ENCODE measurements at places on chromosomes 1 and 21.

- DNase-seq = no peak
Observed at GRCh38 chr21:43370888-43371570, 55.9 kb downstream of the SIK1 start.

DNA sequence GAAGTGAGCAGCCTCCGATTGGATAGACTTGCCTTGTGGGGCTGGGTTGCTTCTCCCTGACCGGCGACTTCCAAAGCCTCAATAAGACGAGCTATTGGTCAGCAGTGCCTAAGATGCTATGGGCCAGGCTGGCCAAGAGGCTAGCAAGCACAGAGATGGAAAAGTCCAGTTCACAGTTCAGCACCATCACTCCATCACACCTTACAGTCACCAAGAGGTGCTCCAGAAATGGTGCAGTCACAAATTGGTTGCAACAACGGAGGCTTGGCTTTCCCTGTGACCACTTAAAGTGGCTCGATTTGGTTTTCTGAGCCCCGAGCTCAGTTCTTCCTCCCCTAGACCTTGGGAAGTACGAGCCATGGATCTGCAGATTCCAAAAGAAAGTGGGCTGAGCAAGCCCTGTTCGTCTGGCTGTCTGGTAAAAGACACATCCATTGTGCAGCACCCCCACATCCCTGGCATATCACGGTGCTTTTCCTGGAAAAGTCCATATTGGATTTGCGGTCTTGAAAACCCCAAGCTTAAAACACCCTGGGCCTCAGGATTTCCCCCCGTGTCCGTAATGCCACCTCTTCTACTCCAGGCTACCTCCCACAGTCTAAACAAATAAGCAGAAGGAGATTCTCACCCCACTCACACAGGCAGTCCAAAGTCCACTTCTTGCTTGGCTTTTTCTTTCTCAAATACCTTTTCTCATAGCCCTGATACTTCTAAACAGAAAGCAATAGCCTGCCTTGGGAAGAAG, 1.3 kb downstream of the SLAMF1 start:
- DNase-seq = no peak

- no peak for DNase-seq
Observed at GRCh38 chr1:182410620-182411273, 10.3 kb upstream of the TEDDM1 start.

GRCh38 chr1:212605441-212606394, 2.8 kb upstream of the ATF3 start:
- DNase-seq = no peak

GRCh38 chr1:225877580-225877979, 4.6 kb downstream of the TMEM63A start:
- DNase-seq = no peak

GRCh38 chr1:33886496-33886895, 22.6 kb downstream of the HMGB4 start:
- no peak for DNase-seq

DNA sequence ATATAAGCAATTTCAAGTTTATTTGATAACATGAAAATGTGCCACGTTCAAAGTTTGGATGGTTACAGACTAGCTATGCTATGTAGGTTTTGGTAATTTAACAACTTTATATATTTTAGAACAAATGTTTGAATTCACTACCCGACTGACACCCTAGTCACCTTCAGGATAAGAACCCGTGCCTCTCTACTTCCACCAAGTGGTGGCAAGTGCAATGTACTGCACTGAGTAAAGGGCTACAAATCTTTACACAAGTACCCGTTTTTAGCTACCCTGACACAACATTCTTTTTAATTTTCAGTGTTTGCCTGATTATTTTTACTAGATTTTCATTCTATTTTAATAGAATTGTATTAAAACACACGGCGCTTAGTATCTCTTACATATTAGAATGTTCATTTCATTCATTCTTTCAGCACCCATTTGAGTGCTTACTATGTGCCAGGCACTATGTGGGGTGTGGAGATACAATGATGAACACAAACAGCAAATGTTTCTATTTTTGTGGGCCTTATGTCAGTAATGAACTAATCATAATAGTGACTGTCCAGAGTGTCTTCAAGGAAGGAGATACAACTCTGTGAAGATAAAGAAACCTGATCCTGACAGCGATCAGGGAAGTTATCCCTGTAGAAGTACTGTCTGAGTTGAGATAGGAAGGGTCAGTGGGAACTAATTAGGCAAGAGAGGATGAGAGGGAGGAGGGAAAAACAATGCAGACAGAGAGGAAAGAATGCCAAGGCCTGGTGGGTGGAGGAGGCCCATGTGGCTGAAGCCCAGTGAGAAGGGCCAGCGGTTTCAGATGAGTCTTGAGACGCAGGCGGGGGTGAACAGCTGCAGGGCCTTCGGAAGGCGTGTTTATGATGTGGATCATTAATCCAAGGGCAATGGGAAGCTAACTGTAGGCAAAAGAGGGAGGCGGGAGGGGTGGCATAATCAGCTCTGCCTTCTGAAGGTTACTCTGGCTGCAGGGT, 3.8 kb downstream of the LCA5L start:
- no peak for DNase-seq

DNA sequence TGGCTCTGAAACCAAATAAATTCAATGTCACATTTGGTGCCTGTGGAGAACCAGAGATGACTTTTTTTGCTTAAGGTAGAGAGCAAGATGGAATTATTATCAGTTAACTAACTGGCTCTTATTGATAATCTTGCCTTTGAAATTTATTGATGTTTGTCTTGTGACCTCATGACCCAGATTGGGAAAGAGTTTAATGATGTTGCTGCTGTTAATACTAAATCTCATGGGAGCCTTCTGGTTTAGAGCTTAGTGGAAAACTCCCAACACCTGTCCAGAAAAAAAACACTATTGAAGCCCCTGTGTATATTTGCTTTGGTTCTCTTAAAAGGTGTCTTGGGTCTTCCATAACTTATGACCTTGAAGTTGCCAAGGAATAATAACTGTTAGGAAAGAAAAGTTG, 9.9 kb downstream of the CHTOP start:
- DNase-seq = no peak

GRCh38 chr1:207001492-207002245, 30.9 kb downstream of the C1orf116 start:
- no peak for DNase-seq

DNA sequence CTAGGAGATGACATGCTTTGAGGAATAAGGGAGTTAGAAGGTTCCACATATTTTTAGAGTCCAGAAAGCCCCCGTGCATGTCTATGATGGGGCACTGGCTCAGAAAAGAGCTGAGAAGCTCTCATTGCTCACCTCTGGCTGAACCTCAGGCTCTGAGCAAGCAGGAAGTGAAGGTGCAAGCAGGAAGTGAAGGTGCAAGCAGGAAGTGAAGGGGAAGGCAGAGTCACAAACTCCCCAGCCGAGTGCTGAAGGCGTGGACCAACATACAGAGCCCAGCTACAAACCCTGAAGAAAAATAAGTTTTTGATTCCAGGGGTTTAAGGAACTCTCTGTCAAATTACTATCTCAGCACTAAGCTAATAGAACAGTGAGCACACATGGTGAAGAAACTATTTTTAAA, 7.0 kb downstream of the KRTAP10-8 start:
- DNase-seq = no peak

- no peak for DNase-seq
Observed at GRCh38 chr1:2804628-2805351, 3.3 kb upstream of the TTC34 start.

DNA sequence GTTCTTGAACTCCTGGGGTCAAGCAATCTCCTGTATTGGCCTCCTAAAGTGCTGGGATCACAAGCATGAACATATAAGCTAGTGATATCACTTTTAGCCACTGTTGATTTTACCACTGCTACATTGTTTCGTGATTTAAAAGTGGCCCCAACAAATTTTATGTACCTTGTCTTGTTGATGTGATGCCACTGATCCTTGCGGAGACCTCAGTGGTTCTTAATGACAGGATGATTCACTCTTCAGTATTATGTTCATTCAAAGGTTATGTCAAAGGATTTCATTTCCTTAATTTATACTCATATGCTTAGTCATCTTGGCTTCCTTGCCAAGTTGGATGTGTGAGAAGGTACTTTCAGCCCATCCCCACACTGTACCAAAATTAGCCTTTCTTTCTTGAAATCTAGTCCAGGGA, 12.1 kb downstream of the PRKACB start:
- peak; percentile 84 for DNase-seq

DNA sequence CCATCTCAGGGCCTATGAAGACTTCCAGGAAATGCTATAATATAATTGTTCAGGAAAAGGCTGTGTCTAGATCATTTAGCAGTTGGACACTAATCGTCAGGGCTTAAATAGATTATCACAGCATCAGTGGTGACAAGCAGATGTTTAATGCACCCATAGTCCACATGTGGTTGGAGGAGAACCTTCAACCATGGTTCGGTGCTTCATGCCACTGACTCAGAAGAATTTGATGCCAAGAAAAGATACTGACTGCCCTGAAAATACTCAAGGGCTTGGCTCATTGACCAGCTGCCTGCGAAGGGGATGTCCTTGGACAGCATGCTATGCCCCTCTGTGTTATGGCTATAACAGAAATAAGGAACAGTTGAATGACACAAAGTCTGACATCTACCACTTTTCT, 175.7 kb downstream of the HHIPL2 start:
- DNase-seq = no peak

GRCh38 chr1:149936170-149936991, at the start of gene MTMR11:
Gene MTMR11, minus strand, starts transcription at chr1:149936879. Its CDS starts 232 bp downstream, at chr1:149936647.
- DNase-seq = no peak

DNA sequence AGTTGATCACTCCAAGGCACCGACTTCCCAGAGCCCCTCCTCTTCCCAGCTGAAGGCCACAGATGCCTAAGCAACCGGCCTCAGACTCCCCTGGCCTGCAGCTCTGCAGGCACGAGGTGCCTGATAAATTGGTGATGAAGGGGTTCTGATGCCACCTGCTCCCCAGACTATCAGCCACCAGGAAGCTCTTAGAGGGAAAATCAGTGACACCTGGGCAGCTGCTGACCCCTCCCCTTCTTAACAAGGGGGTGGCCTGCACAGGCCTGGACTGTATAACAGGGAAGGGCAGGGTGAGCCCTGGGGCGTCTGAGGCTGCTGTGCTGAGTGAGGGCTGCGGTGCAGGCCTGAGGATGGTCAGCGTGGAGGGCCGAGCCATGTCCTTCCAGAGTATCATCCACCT, at the start of gene PADI6:
TSS of gene PADI6 (plus strand) at position 301 of the 400 bp plus-strand sequence. CDS start at position 351, 50 bp downstream.
- DNase-seq = no peak

DNA sequence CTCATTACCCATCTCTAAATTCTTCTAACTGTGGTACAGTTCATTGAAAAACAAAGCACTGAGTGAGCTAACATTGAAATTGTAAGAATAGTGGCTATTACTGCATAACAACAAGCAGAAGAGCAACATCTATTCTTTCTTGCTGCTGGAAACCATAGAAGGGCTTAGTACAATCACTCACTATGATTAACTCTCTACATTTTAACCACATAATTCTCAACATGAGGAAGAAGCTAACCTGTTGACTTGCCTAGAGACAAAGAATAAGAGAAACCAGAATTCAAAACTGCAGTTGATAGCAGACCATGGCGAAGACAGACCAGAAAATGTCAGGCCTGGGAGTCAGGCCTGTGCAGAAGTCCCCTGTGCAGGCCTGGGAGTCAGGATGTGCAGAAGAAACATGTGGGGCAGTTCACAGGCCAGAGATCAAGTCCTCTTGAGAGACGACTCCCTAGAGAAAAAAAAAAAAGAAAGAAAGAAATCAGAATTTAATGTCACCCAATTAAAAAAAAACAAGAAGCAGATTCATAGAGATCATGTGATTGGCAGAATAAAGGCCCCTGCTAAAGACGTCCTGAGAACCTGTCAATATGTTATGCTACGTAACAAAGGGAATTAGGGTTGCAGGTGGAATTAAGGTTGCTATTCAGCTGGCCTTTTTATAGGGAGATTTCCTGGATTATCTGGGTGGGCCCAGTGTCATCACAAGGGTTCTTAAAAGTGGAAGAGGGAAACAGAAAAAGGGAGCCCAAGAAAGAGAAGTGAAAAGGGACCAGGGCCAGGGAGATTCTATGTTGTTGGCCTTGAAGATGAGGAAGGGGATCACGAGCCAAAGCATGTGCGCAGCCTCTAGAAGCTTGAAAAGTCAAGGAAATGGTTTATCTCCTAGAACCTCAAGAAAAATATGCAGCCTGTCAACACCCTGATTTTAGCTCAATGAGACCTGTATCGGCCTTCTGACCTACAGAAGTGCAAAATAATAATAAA, 94.9 kb downstream of the MRPL39 start:
- DNase-seq = no peak
